Esophagus muscularis mucosa (tissue), 4 donors: ENCODE measurements at places on chromosomes 12 and 14. TPM values are rescaled to one million over a fixed set of nuclear protein-coding genes. Genes with fewer than 3 reads are reported as not detected.

The NAP1L1 gene
- total RNA-seq, result 389 TPM

DNA sequence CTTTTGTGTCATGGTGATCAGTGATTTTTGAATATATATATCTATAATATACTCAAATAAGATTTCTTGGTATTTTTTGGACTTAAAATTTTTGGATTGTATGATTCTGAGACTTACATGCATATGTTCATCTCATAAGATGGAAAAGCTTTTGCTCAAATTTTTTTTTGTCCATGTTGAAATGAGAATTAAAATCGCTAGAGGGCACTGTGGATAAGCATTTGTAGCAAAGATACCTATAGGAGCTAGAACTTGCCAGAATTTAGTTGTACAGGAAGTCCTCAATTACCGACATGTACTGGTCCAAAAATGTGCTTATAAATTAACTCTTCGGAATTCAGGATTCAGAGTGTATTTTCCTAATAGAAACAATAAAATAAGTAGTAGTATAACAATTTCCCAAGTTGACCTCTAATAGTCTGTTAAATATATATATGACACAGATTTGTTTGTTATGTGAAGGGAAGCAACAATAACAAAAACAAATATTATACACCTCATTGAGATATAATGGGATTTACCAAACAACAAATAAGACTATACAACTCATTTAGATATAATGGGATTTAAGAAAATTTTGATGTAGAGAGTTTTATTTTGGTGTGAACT is 179.6 kb downstream of the TMEM117 start:
- no peak for DNase-seq

DNA sequence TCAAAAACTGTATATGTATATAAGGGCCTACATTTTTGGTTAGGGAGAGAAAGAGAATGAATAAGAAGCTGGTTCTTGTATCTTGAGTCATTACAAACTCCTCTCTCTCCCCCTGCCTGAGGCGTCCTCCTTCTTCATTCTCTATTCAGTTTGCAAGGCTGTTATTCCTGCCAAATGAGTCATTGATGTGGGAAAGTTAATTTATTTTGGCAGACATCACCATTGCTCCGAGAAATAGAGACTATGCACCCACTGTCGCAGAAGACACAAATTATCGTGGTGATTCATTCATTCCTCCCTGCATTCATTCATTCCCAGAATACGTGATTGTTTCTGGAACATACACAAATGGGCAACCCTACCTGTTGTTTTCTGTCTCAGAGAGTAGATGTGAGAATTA is 112.5 kb upstream of the MED13L start:
- DNase-seq, result no peak

DNA sequence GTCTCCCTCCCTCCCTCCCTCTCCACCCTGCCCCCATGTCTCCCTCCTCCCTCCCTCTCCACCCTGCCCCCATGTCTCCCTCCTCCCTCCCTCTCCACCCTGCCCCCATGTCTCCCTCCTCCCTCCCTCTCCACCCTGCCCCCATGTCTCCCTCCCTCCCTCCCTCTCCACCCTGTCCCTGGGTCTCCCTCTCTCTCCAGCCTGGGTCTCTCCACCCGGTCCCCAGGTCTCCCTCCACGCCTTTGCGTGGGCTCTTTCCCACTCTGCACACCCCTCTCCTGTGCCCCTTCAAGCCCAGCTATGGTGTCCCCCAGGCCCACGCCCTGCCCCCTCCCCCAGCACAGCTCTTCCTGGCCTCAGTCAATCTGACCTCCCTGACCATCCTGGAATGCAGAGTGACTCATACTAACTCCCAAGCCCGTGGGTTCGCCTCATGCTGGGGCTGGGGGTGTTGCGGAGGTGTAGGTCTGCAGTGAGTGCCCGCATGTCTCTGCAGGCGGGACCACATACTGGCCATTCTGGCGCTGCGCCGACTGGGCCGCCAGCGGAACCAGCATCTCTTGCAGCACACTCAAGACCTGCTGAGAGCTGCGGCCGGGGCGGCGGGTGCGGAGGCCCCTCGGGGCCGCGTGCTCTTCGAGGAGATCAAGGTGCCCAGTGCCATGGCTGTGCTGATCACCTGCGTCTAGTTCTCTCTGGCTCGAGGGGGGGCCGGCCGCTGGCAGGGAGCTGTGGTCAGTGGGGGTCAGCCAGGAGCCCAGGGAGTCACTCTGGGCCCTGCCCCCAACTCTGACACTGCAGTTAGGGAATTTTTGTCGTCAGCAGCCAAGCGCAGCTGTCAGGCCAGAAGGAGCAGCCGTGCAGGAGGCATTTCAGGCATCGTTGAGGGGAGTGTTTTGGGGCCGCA is 13.5 kb upstream of the TNFAIP2 start:
- DNase-seq, result no peak

The NUDT4 gene
- 109 TPM for total RNA-seq

GRCh38 chr12:112586148-112586783 is 167.5 kb downstream of the PTPN11 start:
- DNase-seq, result no peak
